ENCODE measurements at places on chromosomes 3 and 15. TPM values are rescaled to one million over a fixed set of nuclear protein-coding genes. Genes with fewer than 3 reads are reported as not detected.

The C3orf49 gene
- not detected for total RNA-seq

The NPAP1 gene
- 0.15 TPM for total RNA-seq

The CLSTN2 gene
- total RNA-seq, result 28.4 TPM

The AHSG gene
- total RNA-seq, result not detected

The DUOX2 gene
- 0.92 TPM for total RNA-seq

The LRRK1 gene
- 0.46 TPM for total RNA-seq

The CPLX3 gene
- 0.23 TPM for total RNA-seq

The ARHGEF26 gene
- 56.3 TPM for total RNA-seq

The KCNMB2 gene
- 2.0 TPM for total RNA-seq

The RGMA gene
- 15.3 TPM for total RNA-seq

The FMN1 gene
- 0.27 TPM for total RNA-seq

The ELL3 gene
- 1.8 TPM for total RNA-seq

The TMEM207 gene
- total RNA-seq, result not detected

The CHRNA3 gene
- 2.2 TPM for total RNA-seq

The ABI3BP gene
- total RNA-seq, result 9.2 TPM

The RTP3 gene
- not detected for total RNA-seq

The HGD gene
- 0.37 TPM for total RNA-seq

The TUSC7 gene
- total RNA-seq, result not detected

The UMPS gene
- total RNA-seq, result 17.9 TPM

The CELF6 gene
- total RNA-seq, result 2.1 TPM

The GOLGA6D gene
- 0.14 TPM for total RNA-seq

The MKRN3 gene
- total RNA-seq, result 0.75 TPM

The XCR1 gene
- total RNA-seq, result 0.24 TPM
